CD14-positive monocyte (primary cell): ENCODE measurements at places on chromosomes 1 and 21. TPM values are rescaled to one million over a fixed set of nuclear protein-coding genes. Genes with fewer than 3 reads are reported as not detected.

The HMGCL gene
- polyA plus RNA-seq = 26.7 TPM

- peaks cover 5% of the 10 kb centered on the region for H3K36me3 ChIP-seq
- no peak overlapping the region for H3K27ac ChIP-seq
- no peaks in the 10 kb centered on the region for H3K27me3 ChIP-seq
- H3K4me3 ChIP-seq = no peak overlapping the region
- no peak for DNase-seq
These were observed 48.9 kb downstream of the AHDC1 start for GRCh38 chr1:27554759-27555699.

- no peaks in the 10 kb centered on the region for H3K27me3 ChIP-seq
- no peaks in the 10 kb centered on the region for H3K36me3 ChIP-seq
- H3K27ac ChIP-seq = no peak overlapping the region
- DNase-seq = no peak
These were observed 60.4 kb upstream of the GORAB start for GRCh38 chr1:170471398-170472053.

The APP gene
- polyA plus RNA-seq = 28.0 TPM

The LIPI gene
- not detected for polyA plus RNA-seq
